Hepatic stellate cell (primary cell): ENCODE measurements at places on chromosomes 3 and 15.

DNA sequence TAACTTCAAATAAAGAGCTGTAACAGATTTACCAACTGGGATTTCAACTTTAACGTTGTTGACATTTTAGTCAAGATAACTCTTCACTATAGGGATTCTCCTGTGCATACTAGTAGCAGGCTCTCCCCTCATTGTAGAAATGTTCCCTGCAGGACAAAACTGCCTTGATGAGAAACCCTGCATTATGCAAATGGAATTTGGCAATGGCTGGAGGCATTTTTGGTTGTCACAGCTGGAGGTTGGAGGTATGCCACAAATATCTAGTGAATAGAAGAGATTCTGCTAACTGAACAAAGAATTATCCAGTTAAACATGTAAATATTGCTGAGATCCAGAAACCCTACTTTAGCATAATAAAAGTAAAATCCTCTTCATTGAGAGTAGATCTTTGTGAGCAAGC lies 928.8 kb upstream of the ALCAM start:
- DNase-seq = peak; percentile 1

- DNase-seq = no peak
These were observed 110.1 kb upstream of the PLXNA1 start for GRCh38 chr3:126872701-126873342.

DNA sequence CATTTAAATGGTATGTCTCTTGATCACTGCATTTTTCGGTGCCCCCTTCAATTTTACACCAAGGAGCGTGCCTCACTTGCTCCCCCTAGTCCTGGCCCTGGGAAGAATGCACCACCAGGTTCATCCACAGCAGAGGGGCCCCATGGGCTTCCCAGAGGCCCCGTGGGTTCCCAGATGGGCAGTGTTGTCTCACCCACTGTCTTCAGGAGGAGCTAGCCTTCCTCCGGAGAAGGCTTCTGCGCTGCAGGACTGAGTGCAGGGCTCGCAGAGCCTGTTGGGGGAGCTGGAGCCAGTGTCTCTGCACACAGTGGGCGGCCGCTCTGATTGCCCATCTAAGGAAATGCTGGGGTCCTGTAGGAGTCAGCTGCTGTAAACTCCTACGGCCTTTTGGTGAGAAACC lies 45.9 kb downstream of the POLR2M start:
- no peak for DNase-seq

DNA sequence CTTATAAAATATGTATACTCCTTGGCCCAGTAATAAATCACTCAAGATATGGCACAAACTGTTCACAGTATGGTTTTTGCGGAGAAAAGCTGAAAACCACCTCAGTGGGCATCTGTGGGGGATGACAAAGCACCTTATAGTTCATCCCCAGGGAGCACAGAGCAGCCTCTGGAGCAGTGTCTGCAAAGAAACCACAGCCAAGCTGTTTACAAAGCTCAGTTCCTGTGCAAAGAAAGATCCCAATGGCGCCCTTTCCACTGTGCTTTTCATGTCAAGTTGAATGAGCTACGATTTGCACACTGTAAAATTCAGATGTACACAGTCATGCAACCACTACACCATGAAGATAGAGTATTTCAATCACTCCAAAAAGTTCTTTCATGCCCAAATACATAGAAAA lies 2.5 kb upstream of the EFCC1 start:
- no peak for DNase-seq

DNA sequence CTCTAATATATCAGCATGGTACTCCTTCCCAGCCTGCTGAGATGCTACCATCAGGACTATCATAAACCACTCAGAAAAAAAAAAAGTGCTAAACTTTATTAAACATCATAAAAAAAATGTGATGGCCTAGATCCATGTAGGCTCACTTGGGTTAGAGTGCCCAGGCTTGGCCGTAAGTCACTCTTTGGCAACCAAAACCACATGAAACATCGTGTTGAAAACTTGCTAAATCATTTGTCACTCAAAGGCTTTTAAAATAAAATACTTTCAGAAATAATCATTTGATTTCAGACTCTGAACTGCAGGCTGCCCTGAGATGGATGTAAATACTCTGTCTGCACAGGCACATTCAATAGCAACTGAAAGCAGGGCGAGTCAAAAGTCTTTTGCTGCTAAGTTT lies 78.4 kb upstream of the WNT5A start:
- DNase-seq = no peak

DNA sequence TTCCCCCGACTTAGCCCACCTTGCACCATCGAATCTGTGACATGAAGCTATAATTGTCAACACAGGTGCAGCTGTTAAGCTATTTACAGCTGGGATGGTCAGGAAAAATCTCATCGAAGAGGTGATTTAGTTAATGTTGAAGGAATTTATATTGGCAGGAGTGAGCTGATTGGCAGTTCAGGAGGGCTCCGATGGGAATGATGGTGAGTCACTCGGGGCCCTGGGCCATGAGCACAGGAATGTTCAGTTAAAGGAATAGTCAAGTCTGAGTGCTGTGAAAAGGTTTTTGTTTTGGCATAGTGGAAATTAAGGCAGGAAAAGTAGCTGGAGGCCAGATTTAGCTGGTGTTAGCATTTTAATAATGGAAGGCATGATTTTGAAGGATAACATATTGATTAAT lies 95.7 kb downstream of the OXSM start:
- DNase-seq = no peak

DNA sequence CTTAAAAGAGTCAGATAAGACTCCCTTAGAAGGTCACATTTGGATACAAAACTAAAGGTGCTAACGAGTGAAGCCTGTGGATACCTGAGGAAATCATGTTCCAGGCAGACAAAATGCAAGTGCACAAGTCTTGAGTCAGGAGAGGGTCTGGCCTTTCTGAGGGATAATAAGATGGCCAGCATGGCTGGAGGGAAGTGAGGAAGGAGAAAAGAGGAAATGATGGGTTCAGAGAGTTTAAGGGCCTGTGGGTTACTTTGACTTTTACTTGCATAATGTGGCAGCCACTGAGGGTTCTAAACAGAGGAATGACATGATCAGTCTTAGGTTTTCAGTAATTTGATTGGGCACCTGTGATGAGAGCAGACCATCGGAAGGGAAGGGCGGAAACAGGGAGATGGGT lies 3.5 kb upstream of the ROPN1B start:
- DNase-seq = no peak

DNA sequence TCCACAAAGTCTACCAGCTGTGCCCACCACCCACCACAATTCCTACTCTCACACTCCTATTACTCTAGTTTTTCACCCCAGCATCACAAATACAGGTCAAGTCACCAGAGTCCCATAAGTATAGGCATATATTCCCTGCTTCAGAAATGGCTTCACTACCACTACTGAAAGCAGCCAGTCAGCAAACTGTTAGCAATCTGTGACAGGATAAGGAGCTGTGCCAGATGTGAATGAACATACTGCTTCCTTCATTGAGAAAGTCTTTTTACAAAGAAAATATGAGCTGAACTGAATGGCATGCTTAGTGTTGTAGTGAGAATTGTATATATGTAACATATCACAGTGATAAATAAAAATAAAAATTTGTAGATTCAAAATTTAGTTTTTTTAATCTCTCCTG lies 76.8 kb downstream of the C3orf85 start:
- DNase-seq = no peak

GRCh38 chr15:58440922-58441321 lies 9.1 kb downstream of the LIPC start:
- DNase-seq = no peak

DNA sequence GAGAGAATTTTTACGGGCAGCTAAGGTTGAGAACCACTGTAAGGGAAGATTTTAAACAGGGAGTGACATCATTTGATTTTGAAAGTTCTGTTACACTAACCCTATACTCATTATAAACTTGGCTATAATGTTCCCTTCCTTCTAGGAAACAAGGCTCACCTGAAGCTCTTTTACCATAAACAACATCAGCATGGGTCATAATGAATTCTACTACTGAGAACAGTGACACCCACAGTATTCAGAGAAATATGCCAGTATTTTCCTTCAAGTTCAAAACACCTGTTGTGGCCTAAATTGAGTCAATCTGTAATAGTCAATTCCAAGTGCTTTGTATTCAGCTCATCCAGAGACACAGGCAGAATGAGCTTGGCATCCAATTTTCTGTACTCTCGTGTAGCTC lies 175.3 kb upstream of the STT3B start:
- no peak for DNase-seq

- peak; percentile 24 for DNase-seq
These were observed 189.2 kb upstream of the THRB start for GRCh38 chr3:24683633-24684384.

- DNase-seq = no peak
These were observed 315.7 kb upstream of the GADL1 start for GRCh38 chr3:31210068-31210645.
